NCI-H1092 (cell line): ENCODE measurements at places on chromosomes 7 and 10.

- no peak for DNase-seq
Measured at GRCh38 chr7:149692557-149692982, 80.8 kb downstream of the ZNF467 start.

DNA sequence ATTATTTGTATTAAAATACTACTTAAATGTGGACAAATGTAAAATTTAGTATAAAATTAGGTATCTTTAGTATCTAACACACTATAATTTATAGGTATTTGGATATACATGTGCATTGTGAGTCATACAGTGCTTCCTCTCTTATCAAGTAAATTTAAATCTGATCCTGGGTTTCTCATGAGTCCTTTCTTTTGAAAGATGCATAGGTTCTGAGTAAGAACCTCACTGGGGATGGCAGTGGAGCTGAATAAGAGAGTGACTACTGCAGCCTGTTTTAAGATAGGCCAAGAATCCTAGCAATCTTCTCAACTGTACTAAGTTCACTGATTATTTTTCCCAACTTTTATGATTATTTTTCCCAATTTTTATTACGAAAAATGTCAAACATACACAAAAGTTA, 16.2 kb downstream of the CEP55 start:
- DNase-seq, result no peak

GRCh38 chr7:140423501-140423900, 19.6 kb downstream of the RAB19 start:
- no peak for DNase-seq

- DNase-seq, result no peak
Measured at GRCh38 chr10:104350127-104350635, 3.5 kb upstream of the CFAP58 start.

DNA sequence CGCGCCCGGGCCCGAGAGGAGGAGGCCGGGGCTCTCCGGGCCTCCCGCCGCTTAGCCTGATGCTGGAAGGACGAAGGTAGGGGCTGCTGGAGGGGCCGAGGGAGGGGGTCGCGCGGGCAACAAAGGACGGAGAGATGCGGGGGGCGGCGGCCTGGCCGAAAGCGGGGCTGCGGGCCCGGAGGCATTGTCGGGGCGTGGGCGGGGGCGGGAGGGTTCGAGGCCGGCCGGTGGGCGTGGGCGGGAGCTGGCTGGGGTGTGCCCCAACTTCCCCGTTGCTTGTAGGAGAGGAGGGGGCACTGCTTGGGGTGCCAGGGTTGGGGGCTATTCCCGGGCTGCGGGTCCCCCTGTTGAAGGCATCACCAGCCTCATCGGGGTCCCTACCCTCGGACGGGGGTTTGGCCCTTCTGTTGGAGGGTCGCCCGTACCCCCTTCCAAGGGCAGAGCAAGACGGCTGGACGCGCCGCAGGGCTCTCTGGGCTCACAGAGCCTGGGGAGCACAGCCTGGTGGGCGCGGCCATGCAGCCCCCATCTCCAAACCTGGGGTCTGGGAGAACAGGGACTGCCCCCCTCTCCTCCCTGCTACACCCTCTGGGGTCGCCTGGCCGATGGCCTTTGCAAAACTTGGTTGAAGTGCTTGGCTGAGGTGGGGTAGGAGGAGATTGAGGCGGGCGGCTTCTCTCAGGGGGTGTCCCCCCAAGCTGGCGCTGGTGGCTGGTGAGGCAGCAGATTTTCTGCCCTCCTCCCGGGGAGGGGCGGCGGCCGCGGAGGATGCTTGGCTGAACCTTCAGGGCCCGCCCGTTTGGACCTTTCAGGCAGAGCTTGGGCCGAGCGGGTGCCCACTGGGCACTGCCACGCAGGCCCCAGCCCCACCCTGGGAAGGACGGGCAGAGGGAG, 699 bp downstream of the CLIP2 start:
- no peak for DNase-seq

DNA sequence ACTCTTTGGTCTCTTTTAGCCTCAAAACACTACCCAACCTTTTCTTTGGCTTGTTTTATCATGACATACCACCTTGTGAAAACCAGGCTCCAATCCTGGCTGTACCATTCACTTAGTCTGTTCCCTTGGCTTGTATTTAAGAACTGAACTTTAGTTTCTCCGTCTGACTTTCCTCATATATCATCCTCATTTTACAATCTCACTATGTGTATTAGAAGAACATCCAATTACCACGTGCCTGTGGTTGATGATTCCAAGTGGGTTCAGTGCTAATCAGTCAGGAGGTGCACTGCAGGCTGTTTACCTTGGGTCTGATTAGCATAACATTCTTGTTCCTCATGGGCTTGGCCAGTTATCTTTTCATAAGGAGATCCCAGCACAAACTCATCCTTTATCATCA, 144.8 kb upstream of the KLF14 start:
- no peak for DNase-seq

GRCh38 chr7:132977234-132977633, 104.7 kb downstream of the CHCHD3 start:
- no peak for DNase-seq

DNA sequence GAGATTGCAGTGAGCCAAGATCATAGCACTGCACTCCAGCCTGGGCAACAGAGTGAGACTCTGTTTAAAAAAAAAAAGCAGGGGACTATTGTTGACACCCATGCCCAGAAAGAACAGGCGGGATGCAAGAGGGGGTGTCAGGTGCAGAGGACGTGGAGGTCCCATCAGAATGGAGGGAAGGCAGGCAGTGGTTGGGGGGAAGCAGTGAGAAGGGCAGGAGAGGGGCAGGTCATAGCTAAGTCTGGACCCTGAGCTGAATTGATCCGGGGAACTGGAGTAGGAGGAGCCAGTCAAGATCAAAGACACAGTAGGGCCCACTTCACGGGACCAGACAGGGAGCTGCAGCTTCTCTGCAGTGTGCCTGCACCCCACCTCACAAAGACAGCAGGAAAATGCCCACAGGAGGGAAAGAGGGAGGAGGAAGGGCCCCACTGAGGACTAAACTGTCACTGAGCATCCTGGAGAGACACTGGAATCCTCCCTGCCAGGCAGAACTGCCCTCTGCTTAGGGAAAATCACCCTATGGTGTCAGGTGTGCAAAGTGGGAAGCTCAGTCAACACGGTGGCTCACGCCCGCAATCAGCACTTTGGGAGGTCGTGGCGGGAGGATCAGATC, 27.3 kb upstream of the ECHDC3 start:
- no peak for DNase-seq

GRCh38 chr10:103969857-103970627, 3.1 kb downstream of the SLK start:
- DNase-seq, result no peak

GRCh38 chr7:123599766-123600165, 1.9 kb upstream of the ASB15 start:
- DNase-seq, result no peak

- DNase-seq, result no peak
Measured at GRCh38 chr10:65742906-65743305, 1182.9 kb upstream of the LRRTM3 start.

- DNase-seq, result peak; percentile 21
Measured at GRCh38 chr7:112572669-112573301, 92.0 kb downstream of the LSMEM1 start.

DNA sequence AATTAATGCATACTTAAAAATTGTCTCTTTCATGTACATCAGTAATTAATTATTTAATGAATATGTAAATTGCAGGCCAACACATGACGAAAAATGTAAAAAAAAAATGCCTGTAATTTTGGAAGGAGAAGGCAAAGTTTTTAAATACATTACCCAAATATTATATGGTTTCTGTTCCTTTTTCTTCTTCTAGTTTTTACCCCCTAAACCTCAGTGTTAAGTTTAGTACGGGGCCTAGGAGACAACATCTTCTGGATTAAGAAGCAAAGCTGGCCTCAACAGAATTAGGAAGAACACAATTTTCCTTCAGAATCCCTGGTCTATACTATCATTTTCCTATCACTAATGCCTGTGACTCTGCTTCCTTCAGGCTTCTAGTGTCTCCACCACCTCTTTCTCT, 459.3 kb upstream of the NRP1 start:
- DNase-seq, result no peak

DNA sequence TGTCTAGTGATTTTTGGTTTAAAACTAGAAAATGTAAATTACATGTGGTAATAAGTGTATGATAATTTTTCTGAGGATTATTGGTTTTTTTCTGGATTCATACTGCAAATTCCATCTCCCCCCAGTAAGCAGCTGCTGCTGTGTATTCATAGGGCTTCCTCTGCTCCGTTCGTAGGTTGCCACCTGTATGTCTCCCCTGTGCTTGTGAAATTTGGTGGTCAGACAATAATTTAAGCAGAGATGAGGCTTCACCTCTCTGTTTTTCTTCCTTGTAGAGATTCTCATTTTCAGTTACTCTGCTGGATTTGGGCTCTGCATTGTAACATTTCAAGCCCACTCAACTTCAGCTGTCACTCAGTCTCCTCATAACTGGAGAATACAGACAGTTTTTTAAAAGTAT, 50.9 kb downstream of the FOXI2 start:
- DNase-seq, result no peak

GRCh38 chr7:53518319-53518718, 482.9 kb downstream of the POM121L12 start:
- DNase-seq, result no peak

GRCh38 chr7:147674705-147675104, 915.9 kb upstream of the C7orf33 start:
- DNase-seq, result no peak

GRCh38 chr7:124577256-124577655, 188.3 kb downstream of the GPR37 start:
- DNase-seq, result no peak

- DNase-seq, result no peak
Measured at GRCh38 chr7:151075978-151076426, 4.6 kb downstream of the FASTK start.
